Effector memory CD8-positive, alpha-beta T cell (primary cell): ENCODE measurements at places on chromosomes 16 and 17.

DNA sequence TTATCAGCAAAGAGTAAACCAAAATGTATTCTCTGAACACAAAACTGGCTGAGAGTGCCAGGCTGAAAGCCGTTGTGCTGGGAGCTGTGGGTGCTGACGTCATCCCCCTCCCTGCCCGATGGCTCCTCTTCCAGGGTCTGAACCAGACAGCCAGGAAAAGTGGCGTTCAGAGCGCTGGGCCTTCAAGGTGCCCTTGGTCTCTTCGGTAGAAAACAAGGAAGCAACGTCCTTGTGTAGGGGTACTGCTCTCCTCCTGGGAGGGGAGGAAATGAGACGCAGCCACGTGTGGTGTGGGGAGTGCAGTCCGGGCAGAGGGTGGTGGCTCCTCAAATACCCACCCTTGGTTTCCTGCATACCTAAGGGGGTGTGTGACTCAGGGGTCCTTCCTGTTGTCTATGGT is 394.7 kb downstream of the SEC14L1 start:
- H3K27ac ChIP-seq = no peak overlapping the region
- no peaks in the 10 kb centered on the region for H3K36me3 ChIP-seq
- no peaks in the 10 kb centered on the region for H3K4me1 ChIP-seq
- peaks cover 21% of the 10 kb centered on the region for H3K27me3 ChIP-seq
- no peak overlapping the region for H3K4me3 ChIP-seq

DNA sequence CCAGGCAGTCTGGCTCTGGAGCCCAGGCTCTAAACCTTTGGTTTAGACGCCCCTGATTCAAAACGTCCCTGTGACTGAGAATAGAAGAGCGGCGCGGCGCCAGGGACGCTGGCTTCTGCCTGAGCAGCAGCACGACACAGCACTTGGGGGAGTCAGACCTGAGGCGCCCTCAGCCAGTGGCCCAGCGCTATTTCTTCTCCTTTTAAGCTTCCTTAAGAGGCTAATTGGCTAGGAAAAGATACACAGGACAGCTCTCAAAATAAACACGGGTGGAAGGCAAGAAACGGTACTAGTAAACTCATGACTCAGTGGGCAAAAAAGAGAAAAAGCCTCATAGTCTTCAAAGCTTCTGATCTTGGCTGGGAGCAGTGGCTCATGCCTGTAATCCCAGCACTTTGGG is 34.9 kb downstream of the GTF3C1 start:
- no peak overlapping the region for H3K4me3 ChIP-seq
- H3K27me3 ChIP-seq = no peaks in the 10 kb centered on the region
- H3K27ac ChIP-seq = no peak overlapping the region
- H3K4me1 ChIP-seq = peaks cover 16% of the 10 kb centered on the region

- H3K4me3 ChIP-seq = no peak overlapping the region
- H3K36me3 ChIP-seq = no peaks in the 10 kb centered on the region
- no peak overlapping the region for H3K27ac ChIP-seq
- no peaks in the 10 kb centered on the region for H3K4me1 ChIP-seq
- peaks cover 30% of the 10 kb centered on the region for H3K27me3 ChIP-seq
These were observed 63.2 kb downstream of the CLEC19A start for GRCh38 chr16:19348578-19349315.

DNA sequence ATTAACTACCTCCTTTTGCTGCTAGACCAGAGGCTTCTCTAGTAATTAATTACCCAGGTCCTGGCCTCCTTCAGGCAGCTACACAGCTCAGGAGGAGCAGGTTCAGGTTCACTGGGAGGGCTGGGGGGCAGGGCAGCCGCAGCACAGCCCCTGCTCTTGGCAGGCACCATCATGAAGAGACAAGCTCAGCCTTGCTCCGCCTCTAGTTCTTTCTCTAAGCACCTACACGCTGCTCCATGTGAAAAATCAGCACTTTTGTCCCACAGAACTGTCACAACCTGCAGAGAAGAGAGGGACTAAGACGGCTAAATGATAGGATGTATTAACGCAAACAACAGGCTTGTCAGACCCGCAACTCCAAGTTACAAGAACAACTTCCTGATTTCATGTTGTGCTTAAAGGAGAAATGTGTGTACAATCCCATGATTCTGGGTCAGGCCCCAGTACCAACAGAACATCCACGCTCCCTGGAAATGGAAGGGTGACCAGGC is 53.4 kb downstream of the GRB2 start:
- peaks cover 8% of the 10 kb centered on the region for H3K36me3 ChIP-seq
- H3K4me3 ChIP-seq = no peak overlapping the region
- H3K27ac ChIP-seq = no peak overlapping the region
- no peak for DNase-seq
- H3K27me3 ChIP-seq = no peaks in the 10 kb centered on the region
- peaks cover 67% of the 10 kb centered on the region for H3K4me1 ChIP-seq

GRCh38 chr16:58509256-58510096 is 5.8 kb upstream of the SETD6 start:
- no peak overlapping the region for H3K4me3 ChIP-seq
- no peak overlapping the region for H3K27ac ChIP-seq
- H3K27me3 ChIP-seq = no peaks in the 10 kb centered on the region
- DNase-seq = no peak
- peaks cover 2% of the 10 kb centered on the region for H3K36me3 ChIP-seq

GRCh38 chr16:64370112-64370511 is 751.8 kb downstream of the CDH11 start:
- no peaks in the 10 kb centered on the region for H3K27me3 ChIP-seq
- no peaks in the 10 kb centered on the region for H3K36me3 ChIP-seq
- H3K4me3 ChIP-seq = no peak overlapping the region
- H3K4me1 ChIP-seq = no peaks in the 10 kb centered on the region

GRCh38 chr17:80024206-80024972 is 11.3 kb downstream of the TBC1D16 start:
- H3K4me3 ChIP-seq = no peak overlapping the region
- H3K4me1 ChIP-seq = no peaks in the 10 kb centered on the region
- no peaks in the 10 kb centered on the region for H3K27me3 ChIP-seq
- DNase-seq = no peak

DNA sequence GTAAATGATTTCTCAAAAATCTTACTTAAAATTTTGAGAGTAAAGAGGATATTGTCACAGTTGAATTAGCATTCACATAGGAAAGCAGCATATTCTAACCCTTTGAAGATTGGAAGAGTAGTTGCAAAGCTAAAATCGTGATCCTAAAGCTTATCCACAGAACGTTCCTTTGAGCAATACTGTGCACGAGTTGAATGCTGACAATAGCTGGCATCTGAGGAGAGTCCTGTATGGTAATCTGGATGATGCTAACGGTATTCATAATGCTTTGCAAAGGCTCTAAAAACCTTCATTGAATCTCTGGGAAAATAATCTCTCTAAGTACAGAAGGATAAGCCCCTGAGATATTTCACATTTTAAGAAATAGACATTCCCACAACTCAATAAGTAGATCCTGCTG is 354.6 kb downstream of the CDH8 start:
- no peak for DNase-seq
- peaks cover 3% of the 10 kb centered on the region for H3K36me3 ChIP-seq
- no peaks in the 10 kb centered on the region for H3K4me1 ChIP-seq
- H3K4me3 ChIP-seq = no peak overlapping the region
- H3K27me3 ChIP-seq = no peaks in the 10 kb centered on the region

GRCh38 chr17:1649844-1650501 is at the start of gene RILP:
RILP (minus strand) TSS chr17:1649866; CDS start chr17:1649804, 62 bp downstream.
- DNase-seq = no peak
- H3K4me1 ChIP-seq = peaks cover 9% of the 10 kb centered on the region
- no peak within 1 kb of the TSS for H3K27ac ChIP-seq
- no peaks in the 10 kb centered on the region for H3K27me3 ChIP-seq
